ENCODE measurements at places on chromosomes 7 and 10. TPM values are rescaled to one million over a fixed set of nuclear protein-coding genes. Genes with fewer than 3 reads are reported as not detected.

GRCh38 chr7:142782922-142783900, 12.4 kb downstream of the PRSS2 start:
- H3K36me3 ChIP-seq, result peaks cover 6% of the 10 kb centered on the region
- peak; percentile 76 for DNase-seq
- H3K27ac ChIP-seq, result peak overlapping the region; percentile 93
- H3K27me3 ChIP-seq, result no peaks in the 10 kb centered on the region
- H3K4me1 ChIP-seq, result peaks cover 15% of the 10 kb centered on the region

DNA sequence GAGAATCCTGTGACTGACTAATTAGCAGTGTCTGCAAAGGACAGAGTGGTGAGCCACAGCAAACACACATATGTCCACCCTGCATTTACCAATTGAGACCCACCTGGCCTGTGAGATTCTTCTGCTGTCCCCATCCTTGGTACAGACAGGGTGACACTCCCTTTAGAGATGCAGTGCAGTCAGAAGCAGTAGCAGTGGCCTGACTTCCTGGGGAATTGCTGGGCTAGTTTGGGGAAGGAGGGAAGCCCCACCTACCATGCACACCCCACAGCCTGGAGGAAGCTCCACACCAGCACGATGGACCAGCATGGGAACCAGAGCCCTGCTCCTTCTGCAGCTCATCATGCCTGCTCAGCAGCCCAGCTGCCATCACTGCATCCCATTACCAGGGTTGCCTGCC, 924.9 kb upstream of the ZNF722 start:
- no peaks in the 10 kb centered on the region for H3K27me3 ChIP-seq
- peaks cover 12% of the 10 kb centered on the region for H3K36me3 ChIP-seq
- DNase-seq, result no peak

- H3K36me3 ChIP-seq, result no peaks in the 10 kb centered on the region
- H3K4me3 ChIP-seq, result no peak overlapping the region
- no peak for DNase-seq
Observed at GRCh38 chr10:4781955-4782354, 44.1 kb upstream of the AKR1E2 start.

DNA sequence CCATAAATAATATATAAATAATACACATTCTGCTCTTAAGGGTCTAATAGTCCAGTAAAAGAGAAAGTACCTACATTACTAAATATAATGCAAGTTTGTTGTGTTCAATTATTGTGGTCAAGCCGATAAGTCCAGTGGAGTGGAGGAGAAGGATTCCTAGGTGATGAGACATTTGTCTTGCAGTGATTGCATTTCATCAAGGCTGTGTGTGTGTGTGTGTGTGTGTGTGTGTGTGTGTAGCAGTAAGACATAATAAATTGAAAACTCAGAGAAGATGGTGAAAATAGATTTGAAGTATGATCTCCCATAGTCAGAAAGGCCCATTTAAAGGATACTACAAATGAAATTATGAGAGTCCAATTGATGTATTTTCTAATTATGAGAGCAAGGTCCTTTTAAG, 192.5 kb upstream of the SEMA3C start:
- H3K27me3 ChIP-seq, result no peaks in the 10 kb centered on the region
- H3K4me3 ChIP-seq, result no peak overlapping the region
- H3K27ac ChIP-seq, result no peak overlapping the region
- DNase-seq, result no peak

- no peaks in the 10 kb centered on the region for H3K27me3 ChIP-seq
- peaks cover under 1% of the 10 kb centered on the region for H3K4me1 ChIP-seq
- no peak overlapping the region for H3K4me3 ChIP-seq
Observed at GRCh38 chr7:10637991-10638390, 335.7 kb upstream of the PHF14 start.

GRCh38 chr10:118950997-118951637, 78.4 kb upstream of the NANOS1 start:
- no peak overlapping the region for H3K27ac ChIP-seq
- no peaks in the 10 kb centered on the region for H3K36me3 ChIP-seq
- no peak for DNase-seq

DNA sequence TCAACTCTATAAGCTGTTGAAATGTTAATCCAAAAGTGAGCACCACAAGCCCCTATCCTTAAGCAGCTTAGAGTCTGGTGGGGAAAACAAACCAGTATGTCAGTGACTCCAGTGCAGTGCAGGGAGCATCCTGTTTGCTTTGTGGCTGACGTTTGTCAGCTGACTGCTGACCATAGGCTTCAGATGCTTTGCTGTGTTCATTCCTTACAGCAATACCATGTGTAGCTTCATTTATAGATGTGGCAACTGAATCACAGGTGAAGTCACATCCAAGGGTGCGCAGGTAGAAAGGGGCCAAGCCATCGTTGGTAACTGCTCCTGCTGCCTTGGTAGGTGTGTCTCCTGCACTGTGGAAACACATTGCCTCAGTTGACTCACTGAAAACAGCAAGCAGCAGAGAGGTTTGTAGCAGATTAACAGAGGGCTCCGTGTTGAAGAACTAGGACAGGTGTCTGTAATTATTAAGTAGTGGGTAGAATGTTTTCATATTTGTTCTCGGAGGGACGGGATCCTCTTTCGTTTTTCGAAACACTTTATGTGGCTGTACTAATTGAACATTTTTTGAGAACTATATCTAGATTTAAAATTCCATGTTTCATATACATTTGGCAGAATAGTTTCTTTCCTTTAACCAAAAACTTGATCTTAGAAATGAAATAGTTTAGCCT, 2.0 kb downstream of the INSIG1 start:
- peaks cover 50% of the 10 kb centered on the region for H3K4me1 ChIP-seq
- peak; percentile 19 for DNase-seq
- peaks cover 16% of the 10 kb centered on the region for H3K36me3 ChIP-seq
- no peaks in the 10 kb centered on the region for H3K27me3 ChIP-seq
- H3K4me3 ChIP-seq, result peak overlapping the region; percentile 92
- peak overlapping the region; percentile 96 for H3K27ac ChIP-seq

DNA sequence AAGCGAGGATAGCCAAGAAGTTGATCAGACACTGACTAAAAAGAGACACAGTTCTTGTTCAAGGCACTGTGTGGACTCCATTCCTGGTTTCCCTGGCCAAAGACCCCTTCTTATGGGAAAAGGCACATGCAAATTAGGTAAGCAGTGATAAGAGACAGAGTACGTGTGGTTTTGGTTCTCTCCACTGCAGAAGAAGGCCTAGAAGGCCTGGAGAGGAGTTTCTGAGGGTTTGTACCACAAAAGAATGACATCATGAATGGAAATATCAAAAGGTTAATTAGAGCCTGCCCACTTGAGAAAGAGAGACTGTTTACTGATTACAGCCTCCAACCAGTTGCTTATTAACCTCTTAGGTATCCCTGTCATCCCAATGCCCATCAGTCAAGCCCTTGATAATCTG, 137.5 kb downstream of the ZNF365 start:
- no peak overlapping the region for H3K4me3 ChIP-seq
- DNase-seq, result no peak
- no peak overlapping the region for H3K27ac ChIP-seq
- H3K4me1 ChIP-seq, result no peaks in the 10 kb centered on the region

DNA sequence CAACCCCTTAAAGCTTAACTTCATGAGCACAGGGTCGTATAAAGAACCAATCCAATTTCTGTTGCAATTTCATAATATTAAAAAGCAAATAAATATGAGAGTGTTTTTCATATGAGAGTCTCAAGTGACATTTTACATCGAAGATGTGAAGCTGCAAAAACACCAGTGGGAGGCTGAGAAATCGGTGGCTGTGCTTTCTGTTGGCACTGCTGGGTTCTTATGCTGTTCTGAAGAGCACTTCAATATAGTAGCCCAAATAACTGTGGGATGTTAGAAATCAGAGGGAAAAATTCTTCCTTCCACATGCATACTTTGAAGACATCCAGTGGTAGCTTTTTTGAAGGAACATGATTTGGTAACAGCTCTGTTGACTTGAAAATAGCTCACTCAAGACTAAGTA, 245.8 kb downstream of the ARHGAP21 start:
- DNase-seq, result no peak
- H3K27ac ChIP-seq, result no peak overlapping the region
- no peak overlapping the region for H3K4me3 ChIP-seq
- no peaks in the 10 kb centered on the region for H3K4me1 ChIP-seq

DNA sequence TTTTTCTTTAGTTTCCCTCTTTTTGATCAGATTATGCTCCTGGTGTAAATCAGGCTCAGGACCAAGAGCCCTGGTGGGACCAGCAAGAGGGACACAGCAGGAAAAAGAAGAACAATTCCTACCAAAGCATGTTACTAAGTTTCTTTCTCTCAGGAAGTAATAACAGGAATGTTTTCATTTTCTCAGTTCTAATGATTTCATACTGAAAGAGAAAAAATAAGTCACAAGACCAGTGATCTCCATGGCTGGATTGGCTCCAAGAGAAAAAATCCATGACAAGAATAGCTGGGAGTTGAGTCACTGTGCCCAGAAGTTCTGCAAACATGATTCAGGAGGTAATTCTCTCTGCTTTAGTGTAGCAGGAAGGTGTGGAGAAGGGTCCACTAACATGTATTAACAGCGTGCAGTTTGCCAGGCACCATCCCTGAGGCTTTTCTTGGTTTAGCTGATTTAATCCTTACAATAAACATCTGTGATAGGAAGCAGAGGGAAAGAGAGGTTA, 23.8 kb upstream of the IFIT2 start:
- H3K4me3 ChIP-seq, result no peak overlapping the region
- no peaks in the 10 kb centered on the region for H3K36me3 ChIP-seq

DNA sequence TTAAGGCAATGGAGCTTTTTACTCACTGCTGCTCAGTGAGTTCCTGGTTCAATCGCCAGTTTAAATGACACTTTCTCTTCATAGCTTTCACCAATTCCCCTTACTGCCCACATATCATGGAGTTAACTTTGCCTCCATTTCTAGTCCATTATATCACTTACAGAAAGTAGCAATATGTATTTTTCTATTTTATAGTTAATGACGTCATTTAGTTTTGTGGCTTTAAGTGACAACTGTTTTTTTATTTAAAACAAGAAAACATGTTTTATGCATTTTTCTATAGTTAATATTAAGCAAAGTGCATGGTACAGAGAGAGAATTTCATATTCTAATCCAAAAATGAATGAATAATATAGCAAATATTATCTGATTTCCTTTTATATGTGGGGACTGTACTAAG, 363.3 kb downstream of the CDC14C start:
- H3K4me3 ChIP-seq, result no peak overlapping the region
- H3K27me3 ChIP-seq, result no peaks in the 10 kb centered on the region
- DNase-seq, result no peak
- no peak overlapping the region for H3K27ac ChIP-seq
- H3K36me3 ChIP-seq, result no peaks in the 10 kb centered on the region

- H3K4me3 ChIP-seq, result no peak overlapping the region
- no peak overlapping the region for H3K27ac ChIP-seq
- peaks cover 17% of the 10 kb centered on the region for H3K4me1 ChIP-seq
- no peaks in the 10 kb centered on the region for H3K36me3 ChIP-seq
- no peak for DNase-seq
Observed at GRCh38 chr7:17521437-17521836, 223.0 kb downstream of the AHR start.

DNA sequence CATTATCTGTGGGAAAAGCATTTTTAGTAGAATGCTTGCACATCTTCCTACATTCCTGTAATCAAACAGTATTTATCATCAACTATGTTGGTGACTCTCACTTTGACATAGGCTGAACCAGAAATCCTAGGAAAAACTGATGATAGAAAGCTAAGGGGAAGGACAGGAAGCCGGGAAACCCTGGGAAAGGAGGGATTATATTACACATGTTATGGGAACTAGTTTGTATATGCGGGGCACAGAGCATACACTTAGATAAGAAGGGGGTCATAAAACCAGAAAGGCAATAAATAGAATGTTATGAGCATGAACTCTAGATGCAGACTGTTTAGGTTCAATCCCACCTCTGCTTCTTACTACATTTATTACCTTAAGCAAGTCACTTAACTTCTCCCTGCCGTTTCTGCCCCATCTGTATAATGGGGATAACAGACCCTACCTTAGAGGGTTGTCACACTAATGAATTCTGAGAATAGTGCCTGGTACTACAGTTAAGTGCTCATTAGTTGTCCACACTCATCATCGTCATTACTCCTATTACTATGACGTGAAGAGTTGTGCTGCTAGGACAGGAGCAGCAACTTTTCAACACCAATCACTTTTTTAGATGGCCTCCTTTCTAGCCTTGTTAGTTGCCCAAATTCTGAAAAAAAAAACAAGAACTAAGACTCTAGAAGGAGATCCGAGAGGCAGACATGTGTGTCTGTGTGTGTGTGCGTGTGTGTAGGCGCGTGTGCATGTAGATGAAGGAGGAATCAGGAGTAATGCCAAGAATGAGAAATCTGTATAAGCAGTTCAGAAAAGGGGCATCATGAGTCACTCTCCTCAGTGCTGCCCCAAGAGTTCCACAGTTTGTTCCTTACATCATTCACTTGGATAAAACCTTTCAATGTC, 52.2 kb downstream of the KMT2C start:
- H3K27ac ChIP-seq, result no peak overlapping the region
- no peaks in the 10 kb centered on the region for H3K36me3 ChIP-seq
- no peaks in the 10 kb centered on the region for H3K27me3 ChIP-seq

- H3K27ac ChIP-seq, result no peak overlapping the region
- no peak overlapping the region for H3K4me3 ChIP-seq
- no peaks in the 10 kb centered on the region for H3K36me3 ChIP-seq
- no peaks in the 10 kb centered on the region for H3K27me3 ChIP-seq
Observed at GRCh38 chr10:106401161-106401560, 763.3 kb downstream of the SORCS1 start.

DNA sequence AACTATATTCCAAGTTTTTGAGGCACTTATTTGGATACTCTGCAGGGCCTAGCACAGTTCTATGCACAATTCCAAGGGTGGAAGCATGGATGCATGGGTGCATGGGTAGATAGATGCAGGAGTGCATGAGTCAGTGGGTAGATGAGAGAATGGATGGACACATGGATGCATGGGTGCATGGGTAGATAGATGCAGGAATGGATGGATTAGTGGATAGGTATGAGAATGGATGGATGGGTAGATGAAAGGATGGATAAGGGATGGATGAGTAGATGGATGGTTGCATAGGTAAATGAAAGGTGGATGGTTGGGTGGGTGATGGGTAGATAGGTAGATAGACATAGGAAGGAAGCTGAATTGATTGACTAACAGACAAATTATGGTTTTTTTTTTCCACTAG, 15.6 kb downstream of the PNLIPRP2 start:
- H3K27me3 ChIP-seq, result peaks cover 27% of the 10 kb centered on the region
- peaks cover 3% of the 10 kb centered on the region for H3K36me3 ChIP-seq
- H3K4me3 ChIP-seq, result no peak overlapping the region
- DNase-seq, result no peak

FOXI2 gene
- not detected for total RNA-seq

FAM25G gene
- total RNA-seq, result not detected

SPAM1 gene
- total RNA-seq, result not detected

SAP25 gene
- total RNA-seq, result 21.4 TPM

SLC25A40 gene
- 50.3 TPM for total RNA-seq

All from activated T-cell treated with anti-CD3 and anti-CD28 coated beads, Interleukin-2, amount 50 U/mL, for 72 hours (primary cell).